ENCODE measurements at places on chromosomes 11 and 22.
A peak's percentile ranks its signal among the peaks of the same experiment; 100 is the strongest.

DNA sequence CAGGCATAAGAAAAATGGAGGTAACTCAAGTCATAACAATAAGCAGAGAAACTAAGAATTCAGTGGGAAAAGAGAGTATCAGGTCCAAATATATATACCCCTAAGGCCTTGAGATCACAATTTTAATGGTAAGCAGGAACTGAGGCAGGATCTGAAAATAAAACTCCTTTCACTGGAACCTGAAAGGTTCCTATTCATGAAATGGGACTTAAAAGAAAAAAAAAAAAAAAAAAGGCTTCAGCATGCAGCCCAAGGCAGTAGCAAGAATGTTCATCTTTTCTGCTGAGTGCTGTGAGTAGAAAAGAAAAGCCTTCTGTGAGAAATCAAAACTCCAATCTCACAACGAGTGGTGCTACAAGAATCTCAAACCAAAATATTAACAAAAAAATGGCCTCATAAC is 75.3 kb downstream of the DLG2 start:
- DNase-seq: no peak

DNA sequence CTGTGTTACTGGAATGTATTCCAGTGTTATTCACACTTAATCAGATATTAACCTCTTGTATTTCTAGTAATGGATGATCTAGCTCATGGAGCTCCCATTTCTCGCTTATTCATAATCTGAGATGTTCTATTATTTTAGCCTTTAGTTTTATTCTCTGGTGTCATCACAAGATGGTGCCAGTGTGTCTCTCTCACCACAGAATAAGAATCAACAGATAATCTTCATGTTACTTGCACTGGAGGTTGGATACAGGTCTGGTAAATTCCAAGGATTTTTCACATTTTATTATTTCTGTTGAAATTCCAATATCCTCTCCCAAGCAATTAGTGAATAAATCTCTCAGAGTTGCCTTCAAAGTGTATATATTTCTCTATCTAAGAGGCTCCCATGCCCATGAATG is 74.6 kb downstream of the CASP12 start:
- DNase-seq: no peak

DNA sequence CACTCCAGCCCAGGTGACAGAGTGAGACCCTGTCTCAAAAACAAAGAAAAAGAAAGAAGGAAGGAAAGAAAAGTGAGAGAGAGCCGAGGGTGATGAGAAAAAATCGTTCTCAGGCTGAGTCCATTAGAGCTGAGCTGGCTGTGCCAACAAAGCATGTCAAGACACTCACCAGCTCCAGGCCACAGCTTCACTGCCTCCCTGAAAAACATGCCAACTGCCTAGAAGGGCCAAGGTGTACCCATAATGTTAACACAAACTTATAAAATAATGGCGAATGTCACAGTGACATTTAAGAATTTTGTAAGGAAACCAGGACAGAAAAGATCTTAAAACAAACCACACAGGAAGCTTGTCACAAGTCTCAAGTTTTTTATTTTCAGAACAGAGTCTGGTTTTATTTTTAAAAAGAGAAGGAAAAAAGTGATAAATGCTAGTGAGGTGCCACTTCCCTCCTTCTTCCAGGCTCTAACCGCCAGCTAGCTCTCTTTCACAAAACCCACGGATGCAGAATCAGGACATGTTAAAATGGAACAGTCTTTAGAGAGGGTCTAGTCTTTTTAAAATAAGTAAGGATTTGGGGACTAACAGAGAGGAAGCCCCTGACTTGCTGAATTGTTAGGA is 5.1 kb downstream of the TMEM121B start:
- no peak for DNase-seq

- DNase-seq: no peak
These were observed 26.7 kb upstream of the CD44 start for GRCh38 chr11:35112056-35112845.

GRCh38 chr11:128625326-128625725 is 38.0 kb upstream of the ETS1 start:
- DNase-seq: no peak

- no peak for DNase-seq
These were observed 234.9 kb upstream of the SESN3 start for GRCh38 chr11:95465887-95466286.

- no peak for DNase-seq
These were observed 335.5 kb upstream of the CHORDC1 start for GRCh38 chr11:90558328-90558865.

- no peak for DNase-seq
These were observed 123.9 kb downstream of the CTTN start for GRCh38 chr11:70522309-70522592.

- no peak for DNase-seq
These were observed 36.4 kb upstream of the CWF19L2 start for GRCh38 chr11:107494055-107494454.

- peak; percentile 28 for DNase-seq
These were observed 908 bp downstream of the PLCB3 start for GRCh38 chr11:64252003-64252872.

GRCh38 chr11:19931141-19931770 is 218.6 kb downstream of the NAV2 start:
- DNase-seq: no peak

DNA sequence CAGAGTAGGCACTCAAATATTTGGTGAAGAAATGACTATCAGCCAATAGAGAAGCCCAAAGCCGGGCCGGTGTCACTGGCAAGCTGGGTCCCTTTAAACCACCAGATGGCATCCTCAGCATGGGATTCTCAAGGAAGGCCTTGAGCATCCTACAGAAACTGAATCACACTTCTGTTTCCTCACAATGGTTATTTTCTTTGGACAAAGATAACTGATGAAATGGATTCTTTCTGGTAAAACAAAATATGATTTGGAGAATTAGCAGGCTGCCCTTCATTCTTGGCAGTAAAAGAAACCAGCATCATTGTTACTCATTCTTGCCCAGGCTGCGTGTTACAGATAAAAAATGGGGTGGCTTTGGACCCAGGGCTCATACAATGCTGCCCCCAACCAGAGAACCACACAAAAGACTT is 30.3 kb upstream of the ASPHD2 start:
- peak; percentile 83 for DNase-seq

DNA sequence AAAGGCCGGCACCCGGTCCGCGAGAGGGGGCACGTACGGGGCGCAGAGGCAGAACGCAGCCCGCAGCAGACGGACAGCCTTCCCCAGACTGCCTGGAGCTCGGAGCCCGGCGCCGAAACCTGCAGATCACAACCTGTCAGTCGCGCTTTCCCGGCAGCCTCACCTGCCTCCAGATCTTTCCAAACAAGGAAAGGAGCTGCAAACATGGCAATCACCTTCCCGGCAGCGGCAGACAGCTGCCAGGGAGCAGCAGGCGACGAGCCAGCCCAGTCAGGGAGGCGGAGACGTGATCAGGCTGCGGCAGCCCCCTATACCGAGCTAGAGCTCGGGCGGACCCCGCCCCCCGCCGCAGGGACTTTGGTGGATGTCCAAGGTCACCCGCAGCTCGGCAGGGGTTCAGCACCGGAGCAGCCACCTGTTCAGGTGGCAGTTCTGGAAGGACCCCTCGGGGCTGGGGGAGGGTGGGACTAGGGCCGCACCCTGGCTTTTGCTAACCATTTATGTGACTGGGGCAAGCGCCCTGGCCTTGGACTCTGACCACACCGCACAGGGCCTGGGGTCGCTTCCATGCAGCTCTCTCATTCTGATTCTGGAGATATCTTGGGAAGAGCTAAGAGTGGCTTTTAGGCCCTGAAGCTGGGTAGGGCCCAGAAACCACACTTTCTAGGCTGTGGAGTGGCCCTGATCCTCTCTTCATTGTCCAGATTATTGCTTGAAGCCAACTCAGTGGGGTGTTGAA is 143.8 kb downstream of the NECTIN1 start:
- peak; percentile 55 for DNase-seq

DNA sequence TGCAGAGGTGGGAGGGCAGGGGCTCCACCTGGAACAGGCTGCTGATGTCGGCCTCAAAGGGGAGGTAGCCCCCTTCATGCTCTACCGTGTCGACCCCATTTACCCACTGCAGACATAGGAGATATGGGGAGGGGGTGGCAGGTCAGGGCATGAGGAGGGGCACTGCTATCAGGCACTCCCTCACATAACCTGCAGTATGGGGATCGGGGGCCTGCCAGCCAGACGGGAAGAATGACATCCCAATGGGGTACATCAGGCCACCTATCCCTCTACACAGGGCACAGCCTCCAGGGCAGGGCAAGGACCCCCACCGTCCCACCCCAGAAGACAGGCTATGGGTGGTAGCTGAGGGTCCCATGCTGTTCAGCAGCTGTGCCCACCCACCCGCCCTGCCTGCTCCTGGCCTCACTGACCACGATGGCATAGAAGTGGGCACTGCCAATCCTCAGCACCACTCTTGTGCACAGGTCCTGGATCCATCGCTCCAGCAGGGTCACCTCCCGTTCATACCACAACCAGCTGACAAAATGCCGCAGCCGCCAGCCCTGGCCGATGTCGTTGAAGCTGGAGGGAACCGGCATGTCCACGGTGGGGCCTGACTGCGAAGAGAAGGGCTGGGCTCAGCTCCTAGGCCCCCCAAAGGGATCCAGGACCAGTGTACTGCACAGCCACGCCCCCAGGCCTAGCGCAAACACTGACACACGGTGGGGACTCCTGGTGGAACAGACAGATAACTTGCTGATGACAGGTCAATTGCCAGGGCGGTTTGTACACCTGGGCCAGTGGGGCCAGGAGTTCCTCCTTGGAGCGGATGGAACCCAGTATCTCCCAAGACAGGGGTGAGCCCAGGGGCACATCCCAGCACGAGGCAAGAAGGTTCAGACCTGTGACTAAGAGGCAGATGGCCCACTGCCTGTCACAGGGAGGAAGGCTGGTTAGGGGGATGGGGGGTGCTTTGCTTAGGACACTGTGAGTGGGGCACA is 24.1 kb downstream of the RGL4 start:
- DNase-seq: no peak

GRCh38 chr11:22903782-22904181 is 43.5 kb upstream of the CCDC179 start:
- DNase-seq: no peak

DNA sequence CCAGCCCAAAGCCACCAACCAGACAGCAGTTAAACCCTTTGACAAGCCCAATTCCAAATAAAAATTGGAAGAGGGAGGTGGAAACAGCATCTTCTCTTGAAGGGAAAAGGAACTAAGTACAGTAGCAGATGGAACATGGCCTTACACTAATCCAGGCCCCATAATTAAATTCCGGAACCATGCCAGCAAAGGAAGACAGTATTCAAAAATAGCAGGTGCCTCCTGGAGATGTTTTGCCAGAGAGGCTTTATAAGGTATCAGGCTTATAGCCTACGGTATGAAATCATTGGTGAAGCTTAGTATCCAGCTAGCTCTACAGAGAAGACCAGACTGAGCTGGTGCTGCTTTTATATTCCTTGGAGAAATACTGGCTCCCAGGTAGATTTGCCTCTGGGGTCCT is 344.1 kb upstream of the API5 start:
- peak; percentile 84 for DNase-seq

GRCh38 chr11:16669799-16670415 is 68.5 kb upstream of the C11orf58 start:
- DNase-seq: no peak

DNA sequence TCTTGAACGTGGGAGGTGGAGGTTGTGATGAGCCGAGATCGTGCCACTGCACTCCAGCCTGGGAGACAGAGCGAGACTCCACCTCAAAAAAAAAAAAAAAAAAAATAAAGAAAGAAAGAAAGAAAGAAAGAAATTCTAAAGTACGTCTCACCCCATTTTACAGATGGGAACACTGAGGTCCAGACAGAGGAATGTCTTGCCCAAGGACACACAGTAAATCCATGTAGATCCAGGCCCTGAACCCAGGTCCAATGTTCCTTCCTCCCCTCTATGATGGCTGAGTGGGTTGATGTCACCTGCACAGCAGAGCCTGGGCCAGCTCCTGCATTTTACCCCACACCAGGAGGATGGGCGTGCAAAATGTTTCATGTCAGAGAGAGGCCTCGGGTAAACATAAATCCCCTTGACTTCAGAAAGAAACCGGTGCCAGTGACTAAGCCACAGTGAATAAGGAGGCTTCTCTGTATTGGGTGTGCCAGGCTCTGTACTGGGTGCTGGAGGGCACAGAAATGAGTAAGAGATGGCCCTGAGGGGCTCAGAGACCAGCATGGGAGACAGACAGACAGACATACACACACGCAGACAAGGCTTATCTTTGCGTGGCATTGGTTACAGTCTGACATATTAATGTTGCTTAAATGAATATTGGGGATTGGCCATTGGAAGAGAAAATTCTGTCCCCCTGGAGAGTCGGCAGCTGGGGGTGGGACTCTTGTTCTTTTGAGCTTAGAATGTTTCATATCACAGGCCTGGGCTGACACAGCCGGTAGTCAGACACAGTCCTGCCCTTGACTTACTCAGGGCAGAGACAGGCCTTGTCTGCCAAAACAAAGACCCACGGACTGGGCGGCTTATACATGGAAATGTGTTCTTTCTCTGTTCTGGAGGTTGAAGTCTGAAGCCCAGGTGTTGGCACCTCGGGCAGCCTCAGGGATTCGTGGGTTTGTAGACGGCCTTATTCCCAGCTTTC is 105.4 kb downstream of the MIAT start:
- no peak for DNase-seq

- peak; percentile 72 for DNase-seq
These were observed 179.2 kb upstream of the ZBED5 start for GRCh38 chr11:11036848-11037732.

- no peak for DNase-seq
These were observed 1.2 kb downstream of the JAML start for GRCh38 chr11:118223570-118223969.

- no peak for DNase-seq
These were observed 16.8 kb upstream of the NUP160 start for GRCh38 chr11:47864901-47865300.

DNA sequence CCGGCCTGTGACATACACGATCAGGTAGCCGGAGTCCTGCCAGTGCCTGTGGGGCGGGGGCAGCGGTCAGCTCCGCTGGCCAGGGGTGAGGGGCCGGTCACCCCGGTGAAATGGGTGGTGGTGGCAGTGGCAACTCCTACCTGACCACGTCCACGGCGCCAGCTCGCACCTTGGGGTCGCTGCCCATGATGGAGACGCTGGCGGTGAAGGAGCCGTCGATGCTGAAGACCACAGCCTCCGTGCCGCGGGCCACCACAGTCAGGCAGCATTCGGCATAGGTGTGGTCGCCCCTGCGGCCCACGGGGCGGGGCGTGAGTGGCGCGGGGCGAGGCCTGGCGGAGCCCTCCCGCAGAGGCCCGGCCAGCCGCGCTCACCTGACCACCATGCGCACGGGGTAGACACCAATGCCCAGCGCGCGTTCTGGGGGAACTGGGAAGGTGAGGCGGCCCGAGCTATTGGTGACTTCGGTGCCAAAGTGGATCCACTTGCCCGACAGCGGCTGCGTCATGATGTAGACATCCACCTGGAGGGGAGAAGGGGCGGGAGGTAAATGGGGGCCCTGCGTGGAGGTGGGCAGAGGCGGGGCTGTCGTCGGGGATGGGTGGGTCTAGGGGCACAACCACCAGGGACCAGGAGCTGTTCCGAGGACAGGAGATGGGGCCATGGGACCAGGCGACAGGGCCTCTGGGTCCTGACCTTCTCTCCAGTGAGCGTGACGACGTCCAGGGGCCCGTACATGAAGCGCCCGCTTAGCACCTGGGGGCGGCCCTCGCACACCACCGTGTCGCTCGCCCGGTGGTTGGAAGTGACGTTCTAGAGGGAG is 10.9 kb downstream of the AIP start:
- no peak for DNase-seq
